CD8-positive, alpha-beta memory T cell (primary cell): ENCODE measurements at places on chromosomes 4 and X.

- peak; percentile 5 for DNase-seq
Measured at GRCh38 chrX:119539872-119540271, 25.3 kb downstream of the STEEP1 start.

DNA sequence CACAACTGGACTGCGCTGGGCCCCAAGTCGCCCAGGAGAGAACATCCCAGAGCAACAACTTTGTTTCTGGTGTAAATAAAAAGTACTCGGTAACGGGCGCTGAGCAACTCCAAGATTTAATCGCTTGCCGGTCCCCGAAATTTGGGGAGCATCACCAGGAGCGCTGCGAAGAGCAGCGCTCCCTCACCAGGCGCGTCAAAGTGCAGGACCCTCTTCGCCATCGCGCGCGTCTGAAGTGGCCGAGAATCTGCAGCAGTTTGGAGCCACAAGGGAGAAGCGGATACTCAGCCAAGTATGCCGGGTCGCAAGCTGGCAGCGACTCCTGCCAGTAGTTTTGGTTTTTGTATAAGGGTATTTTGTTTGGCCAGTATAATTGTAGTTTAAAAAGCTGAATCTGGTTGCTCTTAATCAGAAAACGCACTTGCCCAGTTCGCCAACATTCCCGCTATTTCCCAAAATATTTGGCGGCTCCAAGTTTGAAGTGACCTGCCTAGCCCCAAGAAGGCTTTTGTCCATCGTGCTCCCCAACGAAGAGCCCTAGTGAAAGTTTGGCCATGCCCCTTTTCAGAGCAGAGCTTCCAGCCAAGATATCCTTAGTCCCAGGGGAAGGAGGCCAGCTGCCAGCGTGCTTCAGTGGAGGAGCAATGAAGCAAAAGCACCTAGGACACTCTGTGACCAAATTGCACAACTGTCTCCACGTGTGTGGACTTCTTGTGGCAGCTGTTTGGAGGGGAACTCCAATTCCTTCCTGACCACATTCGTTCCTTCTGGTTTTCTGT is 557 bp upstream of the KDR start:
- no peak for DNase-seq

DNA sequence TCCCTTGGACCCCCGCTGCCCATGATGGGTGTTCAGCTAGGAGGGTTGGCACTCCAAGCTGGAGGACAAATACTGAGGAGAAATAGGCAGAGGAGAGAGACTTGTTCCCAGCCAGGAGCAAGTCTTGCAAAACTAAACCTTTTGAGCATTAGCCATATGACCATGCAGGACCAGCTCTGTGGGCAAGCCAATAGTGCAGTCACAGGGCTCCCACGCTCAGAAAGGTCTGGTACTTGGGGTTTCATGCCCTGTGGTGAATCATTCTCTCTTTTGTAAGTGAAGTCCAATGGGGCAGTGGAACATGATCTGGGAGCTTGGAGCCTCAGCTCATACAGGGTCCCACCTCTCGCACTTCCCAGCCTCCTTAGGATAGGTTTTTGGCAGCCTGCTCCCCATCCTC is 300.9 kb downstream of the BCOR start:
- no peak for DNase-seq

- DNase-seq: peak; percentile 17
Measured at GRCh38 chr4:52911684-52912294, 49.7 kb downstream of the RASL11B start.

DNA sequence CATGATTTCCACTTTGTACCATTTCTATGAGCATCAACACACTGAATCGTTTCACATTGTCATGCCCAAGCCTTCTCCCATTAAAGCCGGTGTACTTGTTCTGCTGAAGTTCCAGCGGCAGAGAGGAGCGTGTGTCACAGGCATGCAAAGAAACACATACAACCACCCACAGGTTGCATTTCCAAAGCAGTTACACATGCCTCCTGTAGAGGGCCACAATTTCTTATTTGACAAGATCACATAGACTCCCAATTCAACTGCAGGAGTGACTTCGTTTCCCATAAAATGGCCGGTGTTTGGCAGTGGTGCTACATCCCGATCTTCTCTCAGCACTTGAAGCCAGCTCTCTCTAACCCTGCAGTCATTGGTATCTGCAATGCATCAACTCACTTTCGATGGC is 992.6 kb downstream of the NLGN4X start:
- DNase-seq: no peak

GRCh38 chrX:153920546-153920945 is 5.5 kb downstream of the ARHGAP4 start:
- no peak for DNase-seq

GRCh38 chr4:54676658-54677057 is 18.9 kb downstream of the KIT start:
- no peak for DNase-seq

DNA sequence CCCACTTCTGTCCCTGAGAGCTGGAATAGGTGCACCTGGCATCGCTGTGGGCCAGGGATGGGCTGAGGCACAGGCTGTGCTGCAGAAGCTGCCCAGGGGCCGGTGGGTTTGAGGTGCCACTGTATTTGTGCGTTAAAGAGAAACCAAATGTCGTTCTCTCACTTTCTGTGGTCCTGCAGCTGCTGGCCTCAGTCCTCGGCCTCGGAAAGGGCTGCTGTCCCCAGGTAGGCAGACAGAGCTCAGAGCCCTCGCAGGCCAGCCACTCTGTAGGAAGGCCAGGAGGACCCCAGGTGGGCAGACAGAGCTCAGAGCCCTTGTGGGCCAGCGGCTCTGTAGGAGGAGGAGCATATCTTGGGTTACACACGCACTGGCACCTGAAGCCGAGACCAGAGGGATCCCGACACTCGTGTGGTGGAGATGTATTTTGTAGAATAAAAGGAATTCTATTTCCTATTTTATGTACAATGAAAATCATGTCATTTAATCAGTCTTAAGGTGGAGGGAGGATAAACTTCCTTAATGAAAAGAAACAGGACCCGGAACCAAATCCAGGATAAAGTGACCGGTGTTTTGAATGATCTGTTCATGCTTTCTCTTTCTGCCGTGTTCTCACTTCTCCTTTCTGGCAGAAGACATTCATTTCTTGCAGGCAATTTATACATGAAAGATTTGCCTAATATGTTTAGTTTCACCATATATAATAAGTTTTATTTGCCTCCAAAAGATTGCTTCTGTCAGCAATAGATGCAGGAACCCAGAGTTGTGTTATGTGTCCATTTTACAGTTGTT is 54.4 kb upstream of the HGFAC start:
- DNase-seq: no peak

DNA sequence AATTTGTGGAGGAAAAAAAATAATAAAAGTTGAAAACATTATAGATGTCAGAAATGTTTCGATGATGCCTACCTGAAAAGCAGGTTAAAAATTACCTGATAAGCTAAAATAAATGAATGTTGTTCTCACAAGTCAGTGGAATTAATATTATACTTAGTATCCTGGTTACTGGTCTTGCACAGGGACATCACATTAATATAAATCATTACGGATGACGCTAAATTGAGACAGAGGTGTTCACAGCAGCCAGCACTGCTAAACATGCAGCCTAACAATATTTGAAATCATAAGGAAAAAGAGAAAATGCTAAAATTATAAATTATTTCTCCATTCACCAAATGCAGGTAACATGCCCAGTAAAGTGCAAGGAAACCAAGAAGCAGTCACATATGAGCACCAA is 1130.0 kb downstream of the STPG2 start:
- DNase-seq: no peak

GRCh38 chr4:108060164-108060563 is 70.5 kb downstream of the HADH start:
- DNase-seq: no peak

- DNase-seq: peak; percentile 69
Measured at GRCh38 chrX:51802917-51803688, 59.9 kb downstream of the GSPT2 start.

- DNase-seq: no peak
Measured at GRCh38 chr4:101414496-101414895, 67.2 kb upstream of the PPP3CA start.

GRCh38 chrX:80578517-80579105 is 158.4 kb downstream of the TENT5D start:
- DNase-seq: no peak

- no peak for DNase-seq
Measured at GRCh38 chrX:145818186-145819113, 821 bp downstream of the SLITRK2 start.

GRCh38 chrX:15505101-15505500 is 4.5 kb downstream of the BMX start:
- no peak for DNase-seq

- DNase-seq: no peak
Measured at GRCh38 chr4:99979872-99980271, 29.8 kb upstream of the H2AZ1 start.

DNA sequence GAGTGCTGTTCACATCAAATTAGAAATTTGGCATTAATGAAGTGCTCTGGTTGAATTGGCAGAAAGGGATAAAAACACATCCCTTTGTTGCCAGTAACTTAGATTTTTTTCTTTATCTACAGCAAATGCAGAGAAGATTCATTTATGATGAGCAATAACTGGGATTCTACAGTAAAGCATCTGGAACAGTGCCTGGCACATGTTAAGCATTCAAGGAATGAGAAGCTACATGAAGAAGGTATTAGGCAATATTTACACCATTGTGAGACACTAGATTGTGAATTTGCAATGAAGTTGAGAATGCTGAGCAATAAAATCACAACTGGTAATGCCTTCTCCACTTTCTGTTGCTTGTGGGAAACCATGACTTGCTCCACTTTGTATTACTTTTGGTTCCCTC is 33.5 kb downstream of the PCDH19 start:
- DNase-seq: no peak

DNA sequence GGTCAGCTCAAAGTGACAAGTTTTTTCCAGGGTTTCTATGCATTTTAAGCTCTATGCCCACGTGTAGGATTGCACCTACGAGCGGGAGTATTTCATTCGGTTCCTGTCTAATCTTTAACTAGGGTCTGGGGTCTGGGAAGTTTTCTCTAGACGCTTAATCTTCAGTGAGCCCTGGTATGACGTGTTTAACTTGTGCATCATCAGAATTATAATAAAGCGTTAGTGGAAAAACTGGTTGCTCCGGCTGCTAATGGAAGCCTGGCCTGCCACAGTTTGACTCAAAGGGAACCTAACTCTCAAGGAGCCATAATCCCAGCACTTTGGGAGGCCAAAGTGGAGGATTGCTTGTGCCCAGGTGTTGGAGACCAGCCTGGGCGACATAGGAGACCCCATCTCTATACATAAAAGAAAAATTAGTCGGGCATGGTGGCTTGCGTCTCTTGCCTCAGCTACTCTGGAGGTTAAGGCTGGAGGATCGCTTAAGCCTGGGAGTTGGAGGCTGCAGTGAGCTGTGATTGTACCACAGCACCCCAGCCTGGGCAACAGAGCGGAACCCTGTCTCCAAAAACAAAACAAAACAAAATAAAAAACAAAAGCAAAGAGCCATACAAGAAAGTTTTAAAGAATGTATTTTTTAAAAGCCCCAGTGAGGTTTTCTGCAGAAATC is 30.2 kb downstream of the ARSD start:
- DNase-seq: no peak

GRCh38 chrX:46744009-46744408 is 14.9 kb downstream of the SLC9A7 start:
- no peak for DNase-seq

DNA sequence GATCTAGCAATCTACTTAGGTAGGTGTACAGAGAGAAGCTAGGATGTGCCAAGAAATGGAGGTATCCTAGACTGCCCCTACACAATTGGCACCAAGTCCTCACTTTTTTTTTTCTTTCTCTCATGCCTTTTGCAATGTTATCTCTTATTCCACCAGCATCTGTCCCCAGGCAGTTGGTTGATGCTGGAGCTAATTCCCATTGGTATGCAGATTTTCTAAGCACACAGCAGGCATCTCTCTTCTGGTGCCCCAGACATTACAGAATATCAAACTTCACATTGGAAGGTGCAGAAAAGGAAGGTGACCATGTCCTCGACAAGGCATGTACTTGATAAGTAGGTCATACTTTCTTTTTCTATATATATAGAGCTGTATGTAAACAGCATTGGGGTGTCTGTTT is 21.6 kb downstream of the LUZP4 start:
- DNase-seq: no peak

- no peak for DNase-seq
Measured at GRCh38 chr4:114601304-114602052, 2.9 kb downstream of the UGT8 start.

GRCh38 chr4:148238086-148238485 is 204.1 kb downstream of the NR3C2 start:
- no peak for DNase-seq

- DNase-seq: no peak
Measured at GRCh38 chrX:19846995-19847790, 40.2 kb downstream of the SH3KBP1 start.

- DNase-seq: no peak
Measured at GRCh38 chrX:16113978-16114565, 9.3 kb upstream of the GRPR start.

- DNase-seq: no peak
Measured at GRCh38 chrX:72101597-72102037, 30.1 kb downstream of the RTL5 start.

DNA sequence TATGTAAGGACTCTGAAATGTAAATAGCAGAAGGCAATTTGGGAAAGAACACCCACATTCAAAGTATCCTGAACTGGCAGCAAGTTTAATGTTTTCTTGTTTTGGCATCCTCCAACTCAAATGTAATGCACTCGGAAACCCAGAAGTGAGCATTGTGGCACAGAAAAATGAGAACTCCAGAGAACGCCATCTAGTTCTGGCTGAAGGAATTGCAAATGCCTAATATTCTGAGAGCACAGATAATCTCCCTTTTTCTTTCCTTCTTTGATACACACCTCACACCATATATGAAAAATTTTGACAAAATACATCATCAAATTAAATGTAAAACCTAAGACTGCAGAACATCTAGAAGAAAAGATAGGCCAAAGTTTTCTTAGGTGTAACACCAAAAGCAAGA is 52.1 kb downstream of the PWWP3B start:
- DNase-seq: no peak

- no peak for DNase-seq
Measured at GRCh38 chr4:30716158-30716557, 4.0 kb upstream of the PCDH7 start.

DNA sequence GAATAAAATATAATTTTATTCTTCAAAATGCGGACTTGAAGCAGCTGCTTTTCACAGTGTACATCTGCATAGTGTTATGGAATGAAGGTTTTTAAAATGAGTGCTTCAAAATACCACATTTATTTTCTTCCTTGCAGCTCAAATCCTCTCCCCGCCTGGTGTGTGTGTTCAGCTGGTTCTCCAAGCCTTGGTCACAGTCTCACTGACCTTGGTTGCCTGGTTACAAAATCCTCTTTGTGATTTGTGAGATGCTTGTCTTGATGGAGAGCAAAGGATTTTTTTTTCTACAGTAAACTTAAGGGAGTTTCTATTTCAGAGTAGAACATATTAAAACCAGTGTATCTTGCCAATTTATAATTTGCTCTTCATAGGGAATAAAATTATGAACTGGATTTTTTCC is 139.2 kb downstream of the PCDH18 start:
- no peak for DNase-seq

DNA sequence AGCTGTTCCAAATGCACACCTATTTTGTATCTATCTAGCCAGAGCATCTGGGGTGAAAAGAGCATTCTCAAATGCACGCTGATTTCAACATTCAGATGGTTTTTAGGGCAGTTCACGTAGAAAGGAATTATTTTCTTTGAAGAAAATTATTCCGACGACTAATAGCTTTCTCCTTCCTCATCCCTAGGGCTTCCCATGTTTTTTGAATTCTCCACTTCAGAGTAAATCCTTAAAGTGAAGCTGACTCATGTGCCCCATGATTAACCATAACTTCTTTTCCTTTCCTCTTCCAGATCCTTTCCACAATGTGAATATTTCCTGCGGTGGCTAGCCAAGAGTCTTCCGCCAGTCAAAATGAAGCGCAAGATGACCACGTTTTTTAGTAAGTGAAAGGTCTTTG is 86.7 kb upstream of the PDHA1 start:
- no peak for DNase-seq
